AG04449 (cell line): ENCODE measurements at places on chromosomes 11 and 22.

GRCh38 chr11:118247041-118247440, 5.1 kb downstream of the MPZL3 start:
- DNase-seq = no peak

DNA sequence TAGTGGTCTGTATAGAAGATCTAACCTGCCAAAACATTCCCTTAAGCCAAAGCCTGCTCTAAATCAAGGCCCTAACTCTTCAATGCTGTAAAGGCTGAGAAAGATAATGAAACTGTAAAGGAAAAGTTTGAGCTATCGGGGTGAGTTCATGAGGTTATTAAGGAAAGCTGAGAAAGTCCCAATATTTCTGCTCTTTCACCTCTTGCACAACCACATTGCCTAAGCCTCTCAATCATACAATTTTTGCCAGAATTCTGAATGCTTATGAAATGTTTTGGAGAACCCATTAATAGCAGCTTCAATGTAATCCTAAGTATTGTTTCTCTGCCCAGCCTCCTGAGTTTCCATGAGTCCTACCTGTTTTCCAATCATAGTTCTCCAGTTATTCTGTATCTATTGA, 373.2 kb downstream of the LUZP2 start:
- no peak for DNase-seq

DNA sequence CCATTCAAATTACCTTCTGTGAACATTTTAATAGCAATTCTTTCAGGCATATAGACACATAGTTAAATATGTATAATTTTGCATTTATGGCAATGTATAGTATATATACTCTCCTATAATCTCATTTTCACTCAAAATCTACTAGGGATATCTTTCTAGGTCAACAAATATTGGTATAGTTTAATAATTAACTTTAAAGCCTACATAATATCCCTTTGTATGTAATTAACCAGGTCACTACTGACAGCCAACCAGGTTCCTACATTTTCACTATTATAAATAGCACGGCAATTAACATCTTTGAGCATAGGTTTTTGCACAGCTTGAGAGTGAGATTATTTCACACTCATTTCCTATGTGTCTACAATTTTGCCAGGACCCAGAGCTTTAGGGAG, 15.8 kb downstream of the OR2AG2 start:
- no peak for DNase-seq

DNA sequence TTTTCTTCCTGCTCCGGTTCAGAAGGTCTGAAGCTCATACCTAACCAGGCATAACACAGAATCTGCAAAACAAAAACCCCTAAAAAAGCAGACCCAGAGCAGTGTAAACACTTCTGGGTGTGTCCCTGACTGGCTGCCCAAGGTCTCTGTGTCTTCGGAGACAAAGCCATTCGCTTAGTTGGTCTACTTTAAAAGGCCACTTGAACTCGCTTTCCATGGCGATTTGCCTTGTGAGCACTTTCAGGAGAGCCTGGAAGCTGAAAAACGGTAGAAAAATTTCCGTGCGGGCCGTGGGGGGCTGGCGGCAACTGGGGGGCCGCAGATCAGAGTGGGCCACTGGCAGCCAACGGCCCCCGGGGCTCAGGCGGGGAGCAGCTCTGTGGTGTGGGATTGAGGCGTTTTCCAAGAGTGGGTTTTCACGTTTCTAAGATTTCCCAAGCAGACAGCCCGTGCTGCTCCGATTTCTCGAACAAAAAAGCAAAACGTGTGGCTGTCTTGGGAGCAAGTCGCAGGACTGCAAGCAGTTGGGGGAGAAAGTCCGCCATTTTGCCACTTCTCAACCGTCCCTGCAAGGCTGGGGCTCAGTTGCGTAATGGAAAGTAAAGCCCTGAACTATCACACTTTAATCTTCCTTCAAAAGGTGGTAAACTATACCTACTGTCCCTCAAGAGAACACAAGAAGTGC, 661 bp upstream of the MALAT1 start:
- DNase-seq = no peak

- DNase-seq = no peak
Measured at GRCh38 chr11:624705-625635, at the start of gene CDHR5. TSS of gene CDHR5 (minus strand) at chr11:624955. CDS start at chr11:624902, 53 bp downstream.

DNA sequence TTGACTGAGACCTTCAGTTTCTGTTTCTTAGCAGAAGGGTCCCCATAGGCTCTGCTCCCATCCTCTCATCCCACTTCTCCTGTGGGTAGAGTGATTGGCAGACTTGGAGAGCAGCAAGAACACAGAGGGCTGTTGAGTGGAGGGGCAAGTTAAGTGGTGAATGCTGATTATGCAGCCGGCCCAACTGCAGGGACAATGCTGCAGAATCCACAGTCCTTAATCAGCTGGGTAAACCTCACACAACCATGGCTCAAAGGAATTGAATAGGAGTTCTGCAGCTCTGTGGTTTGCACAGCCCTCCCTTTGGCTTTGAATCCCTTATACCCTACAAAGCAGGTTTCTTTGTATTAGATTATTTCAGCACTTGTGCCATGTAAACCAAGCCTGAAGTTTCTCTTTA, 161.1 kb downstream of the NAV2 start:
- no peak for DNase-seq

DNA sequence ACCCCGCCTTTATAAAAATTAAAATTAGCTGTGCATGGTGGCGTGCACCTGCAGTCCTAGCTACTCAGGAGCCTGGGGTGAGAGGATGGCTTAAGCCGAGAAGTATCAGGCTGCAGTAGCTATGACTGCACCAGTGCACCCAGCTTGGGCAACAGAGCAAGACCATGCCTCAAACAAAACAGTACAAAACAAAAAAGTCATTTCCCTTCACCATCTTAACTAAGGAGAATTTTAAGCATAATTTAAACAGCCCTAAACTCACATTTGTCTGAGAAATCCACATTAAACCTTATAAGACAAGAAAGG, 23.3 kb upstream of the TFIP11 start:
- DNase-seq = no peak

DNA sequence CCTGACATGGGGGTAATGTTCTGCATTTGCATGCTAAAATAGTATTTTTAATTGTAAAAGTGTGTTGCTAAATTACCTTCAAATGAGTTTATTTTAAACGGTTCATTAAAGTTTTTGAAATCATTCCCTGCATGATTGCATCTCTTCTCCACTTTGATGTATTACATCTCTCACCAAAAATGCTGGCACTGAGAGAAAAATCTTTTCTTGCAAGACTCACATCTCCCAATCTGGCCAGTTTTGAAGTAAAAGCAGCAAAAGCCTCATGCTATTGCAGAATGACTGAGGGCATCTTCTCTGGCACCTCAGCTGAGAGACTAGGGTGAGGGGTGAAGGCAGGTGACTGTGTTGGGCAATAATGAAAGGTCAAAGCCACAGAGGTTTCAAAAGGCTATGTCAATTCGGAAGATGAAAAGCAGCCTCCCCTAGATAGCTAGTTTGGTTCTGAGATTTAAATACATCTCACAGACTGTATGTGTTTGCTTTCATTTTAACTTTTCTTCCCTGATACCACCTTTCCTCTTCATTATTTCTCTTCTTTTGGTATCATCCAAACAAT, 292.2 kb upstream of the RAG2 start:
- no peak for DNase-seq

DNA sequence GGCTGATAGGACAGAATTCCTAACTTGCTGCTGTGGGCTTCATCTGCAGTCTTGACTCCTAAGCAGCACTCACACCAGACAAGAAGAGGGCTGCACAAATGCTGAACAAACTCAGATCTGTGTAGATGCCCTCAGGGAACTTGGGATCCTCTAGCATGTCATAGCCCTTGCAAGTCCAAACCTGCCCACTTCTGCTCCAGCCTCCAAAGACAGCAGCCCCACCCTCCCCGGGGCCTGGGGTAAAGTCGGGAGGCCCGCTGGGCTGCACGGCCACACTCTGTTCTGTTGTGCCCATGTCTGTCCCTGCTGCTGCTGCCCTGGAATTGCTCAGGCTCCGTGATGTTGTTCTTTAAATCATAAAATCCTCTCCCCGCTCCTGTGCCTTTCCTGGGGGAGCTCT, 28.3 kb downstream of the DRD2 start:
- DNase-seq = no peak

- no peak for DNase-seq
Measured at GRCh38 chr22:45887202-45888131, 89.5 kb downstream of the WNT7B start.

GRCh38 chr22:25970999-25971811, 198.1 kb upstream of the SEZ6L start:
- DNase-seq = no peak

DNA sequence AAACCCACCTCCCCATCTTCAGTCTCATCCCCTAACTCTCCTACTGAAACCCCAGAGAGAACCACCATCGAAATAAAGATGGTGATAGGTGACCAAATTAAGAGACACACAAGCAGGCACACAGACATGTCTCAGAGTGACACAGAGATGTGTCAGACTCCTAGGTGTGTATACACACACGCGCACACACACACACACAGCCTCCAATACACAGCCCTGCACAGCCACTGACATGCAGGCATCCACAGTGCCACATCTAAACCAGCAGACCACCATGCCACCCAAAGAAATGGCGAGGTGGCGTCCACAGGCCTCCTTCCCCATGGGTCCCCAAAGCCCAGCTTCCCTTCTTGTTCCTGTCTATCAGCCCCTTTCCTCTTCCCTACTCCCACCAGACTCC, 27.4 kb downstream of the NRXN2 start:
- DNase-seq = no peak

DNA sequence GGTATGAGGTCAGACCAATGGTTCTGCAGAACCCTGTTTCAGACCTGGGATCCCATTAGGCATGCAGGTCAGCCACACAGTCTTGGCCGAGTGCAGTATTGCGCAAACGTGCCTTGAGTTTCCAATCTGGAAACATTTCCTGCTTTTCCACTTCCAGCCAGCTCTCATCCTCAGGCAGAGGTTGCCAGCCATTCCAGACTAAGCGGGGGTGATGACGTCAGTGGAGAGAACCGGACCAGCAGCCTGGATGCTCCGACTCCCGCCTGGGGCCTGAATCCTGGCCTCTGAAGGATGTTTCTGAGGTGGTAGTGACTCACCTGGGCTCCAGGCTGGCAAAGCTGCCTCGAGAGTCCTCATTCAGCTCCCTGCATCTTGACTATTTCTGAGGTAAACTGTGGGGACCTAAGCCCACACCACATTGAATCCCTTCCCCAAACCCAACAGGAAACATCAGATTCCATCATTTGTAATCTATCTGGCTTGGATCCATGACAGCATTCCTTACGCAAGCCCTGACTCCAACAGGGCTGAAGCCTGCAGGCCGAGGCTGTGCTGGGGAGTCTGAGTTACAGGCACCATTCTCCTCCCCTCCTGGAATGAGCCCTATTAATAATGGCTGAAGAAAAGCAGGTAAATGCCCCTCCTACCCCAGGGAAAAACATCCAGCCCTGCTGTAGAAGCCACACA, 83.0 kb downstream of the ABTB2 start:
- peak; percentile 45 for DNase-seq

GRCh38 chr11:3903207-3903896, 47.9 kb downstream of the STIM1 start:
- DNase-seq = no peak

DNA sequence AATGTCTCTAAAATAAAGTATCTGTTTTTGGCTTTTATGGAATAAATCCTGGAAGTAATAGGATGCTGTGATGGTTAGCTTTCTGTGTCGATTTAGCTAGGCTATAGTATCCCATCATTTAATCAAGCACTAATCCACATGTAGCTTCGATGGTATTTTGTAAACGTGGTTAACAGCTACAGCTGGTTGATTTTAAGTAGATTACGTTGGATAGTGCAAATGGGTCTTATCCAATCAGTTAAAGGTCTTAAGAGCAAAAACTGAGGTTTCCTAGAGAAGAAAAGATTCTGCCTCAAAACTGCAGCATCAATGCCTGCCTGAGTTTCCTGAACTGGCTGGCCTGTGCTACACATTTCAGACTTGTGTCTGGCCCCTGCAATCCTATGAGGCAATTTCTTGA, 314.2 kb upstream of the SORL1-AS1 start:
- no peak for DNase-seq

- no peak for DNase-seq
Measured at GRCh38 chr11:76856571-76856970, 4.1 kb upstream of the ACER3 start.

- no peak for DNase-seq
Measured at GRCh38 chr11:14927146-14927545, 35.1 kb upstream of the CYP2R1 start.

DNA sequence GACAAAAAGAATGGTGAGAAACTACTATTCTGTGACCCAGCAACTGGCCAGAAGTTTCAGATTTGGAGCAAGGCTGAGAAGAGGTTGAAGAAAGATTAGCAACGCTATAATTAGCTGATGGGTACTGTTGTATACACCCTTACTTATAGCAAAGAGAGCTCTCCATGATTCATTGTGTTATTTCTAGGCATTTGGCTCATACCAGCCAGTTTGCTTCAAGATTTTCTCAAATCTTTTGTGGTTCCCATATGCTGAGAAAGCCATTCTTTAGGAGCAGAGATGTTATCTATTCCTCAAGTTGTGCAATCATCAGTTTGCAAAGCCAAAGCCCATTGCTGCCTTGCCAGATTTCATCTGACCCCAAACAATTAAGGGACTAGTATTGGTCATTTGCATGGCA, 179.4 kb downstream of the ETS1 start:
- peak; percentile 92 for DNase-seq

GRCh38 chr11:42786981-42787380, 524.8 kb upstream of the API5 start:
- DNase-seq = no peak

- DNase-seq = no peak
Measured at GRCh38 chr22:45572444-45572843, 69.8 kb downstream of the FBLN1 start.

DNA sequence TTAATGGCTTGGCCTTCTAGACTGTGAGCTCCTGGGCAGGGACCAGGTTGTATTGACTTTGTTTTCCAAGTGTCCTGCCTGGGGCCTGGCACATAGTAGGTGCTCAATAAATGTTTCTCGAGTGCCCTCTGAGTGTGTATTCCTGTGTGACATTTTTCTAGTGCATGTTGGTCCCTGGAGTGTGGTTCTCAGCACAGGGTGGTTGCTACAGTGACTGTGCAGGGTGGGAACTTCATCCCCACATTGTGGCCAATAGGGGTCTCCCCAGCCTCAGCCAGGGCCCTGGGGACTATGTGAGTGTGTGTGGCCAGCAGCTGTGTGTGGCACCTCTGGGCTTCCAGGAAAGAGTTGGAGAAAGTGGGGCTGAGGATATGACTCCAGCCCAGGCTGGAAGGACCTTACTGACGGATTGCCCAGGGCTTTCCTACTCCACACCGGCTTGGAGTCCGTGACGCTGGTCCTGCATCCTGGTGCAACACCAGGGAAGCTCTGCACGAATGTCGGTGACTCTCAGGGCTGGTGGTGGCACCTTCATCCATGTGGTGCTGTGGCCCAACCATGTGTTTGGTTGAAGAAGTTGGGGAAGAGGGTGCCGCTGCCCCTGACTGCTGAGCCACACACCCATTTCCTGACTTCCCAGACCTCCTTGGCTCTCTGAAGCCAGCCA, 9.0 kb upstream of the MARK2 start:
- DNase-seq = no peak

- DNase-seq = peak; percentile 90
Measured at GRCh38 chr11:12433571-12434324, 56.4 kb downstream of the PARVA start.

- no peak for DNase-seq
Measured at GRCh38 chr11:17514476-17514875, 29.7 kb downstream of the USH1C start.
